ENCODE measurements at places on chromosomes 12 and 14.

GRCh38 chr14:45680531-45680930, 427.5 kb upstream of the MIS18BP1 start:
- no peak for DNase-seq

DNA sequence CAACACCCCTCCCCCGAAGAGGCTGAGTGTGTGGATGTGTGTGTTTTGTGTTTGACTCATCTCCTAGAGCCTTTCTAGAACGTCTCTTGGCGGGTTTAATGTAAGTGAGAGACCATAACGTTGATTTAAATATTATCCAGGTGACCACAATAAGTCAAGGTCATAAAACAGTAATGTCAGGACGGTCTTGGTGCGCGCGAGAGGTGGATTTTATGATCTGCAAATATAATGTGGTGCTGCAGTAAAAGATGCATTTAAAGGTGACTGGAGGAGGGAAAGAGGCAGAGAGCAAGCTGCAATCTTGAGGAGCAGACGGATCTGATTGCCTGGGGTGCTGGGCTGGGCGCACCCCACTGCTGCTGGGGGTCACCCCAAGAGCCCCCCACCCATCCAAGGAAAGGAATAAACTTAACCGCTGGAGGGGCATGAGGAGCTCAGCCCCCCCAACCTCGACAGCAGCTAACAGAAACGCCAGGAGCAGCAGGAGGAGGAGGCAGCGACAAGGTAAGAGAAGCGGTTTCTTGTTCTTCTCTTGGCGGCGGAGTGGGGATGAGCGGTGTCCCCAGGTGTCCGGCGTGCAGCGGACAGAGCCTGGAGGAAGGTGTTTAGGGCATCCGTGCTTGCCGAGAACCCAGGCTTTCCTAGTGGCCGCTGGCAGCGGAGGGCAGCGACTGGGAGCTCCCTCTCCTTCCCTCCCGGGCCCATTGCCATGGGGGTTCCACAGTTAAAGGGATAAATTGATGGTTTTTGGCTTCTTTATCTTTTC, 5.5 kb downstream of the HOXC10 start:
- no peak for DNase-seq

GRCh38 chr14:23041729-23042128, 283 bp upstream of the PSMB11 start:
- DNase-seq = no peak

DNA sequence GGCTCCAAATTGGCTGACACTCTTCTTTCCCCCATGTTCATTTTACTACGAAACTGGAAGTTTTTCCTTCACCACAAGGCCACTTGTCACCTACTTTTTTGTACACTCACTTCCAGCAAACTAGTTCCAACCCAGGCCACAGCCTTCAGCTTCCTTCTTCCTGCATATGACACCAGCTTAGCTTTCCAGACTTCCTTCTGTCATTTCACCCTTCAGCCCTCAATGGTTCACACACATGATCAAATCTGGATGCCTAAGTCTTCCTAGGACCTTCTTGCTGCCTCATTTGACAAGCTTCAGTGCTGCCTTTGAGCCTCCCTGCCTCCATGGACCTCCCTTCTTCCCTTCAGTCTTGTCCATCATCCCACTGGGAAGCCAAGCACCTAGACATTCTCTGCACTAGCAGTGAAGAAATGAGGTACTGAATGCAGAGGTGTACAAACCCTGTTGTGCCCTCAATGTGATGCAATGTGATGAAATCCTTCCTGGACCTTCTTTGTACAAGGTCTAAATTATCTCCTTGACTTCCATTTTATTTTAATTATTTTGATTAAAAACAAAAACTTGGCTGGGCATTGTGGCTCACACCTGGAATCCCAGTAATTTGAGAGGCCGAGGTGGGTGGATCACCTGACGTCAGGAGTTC, 4.3 kb upstream of the REC8 start:
- no peak for DNase-seq

DNA sequence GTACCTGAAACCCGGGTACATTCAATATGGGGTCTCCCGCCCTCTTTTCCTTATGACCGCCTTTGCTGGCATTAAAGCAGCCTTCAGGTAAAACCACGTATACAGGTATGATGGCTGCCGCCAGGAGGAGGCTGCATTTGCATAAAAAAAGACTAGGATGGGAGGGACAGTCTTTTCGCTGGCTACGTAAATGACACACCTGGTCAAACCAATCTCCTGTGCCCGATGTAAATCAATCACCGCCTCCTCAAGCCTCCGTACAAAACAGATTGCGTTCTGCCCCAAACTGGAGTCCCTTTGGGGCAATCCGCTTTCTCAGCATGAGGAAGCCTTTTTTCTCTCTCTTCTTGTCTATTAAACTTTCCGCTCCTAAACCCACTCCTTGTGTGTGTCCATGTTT, 8.1 kb upstream of the ALDH1L2 start:
- no peak for DNase-seq

DNA sequence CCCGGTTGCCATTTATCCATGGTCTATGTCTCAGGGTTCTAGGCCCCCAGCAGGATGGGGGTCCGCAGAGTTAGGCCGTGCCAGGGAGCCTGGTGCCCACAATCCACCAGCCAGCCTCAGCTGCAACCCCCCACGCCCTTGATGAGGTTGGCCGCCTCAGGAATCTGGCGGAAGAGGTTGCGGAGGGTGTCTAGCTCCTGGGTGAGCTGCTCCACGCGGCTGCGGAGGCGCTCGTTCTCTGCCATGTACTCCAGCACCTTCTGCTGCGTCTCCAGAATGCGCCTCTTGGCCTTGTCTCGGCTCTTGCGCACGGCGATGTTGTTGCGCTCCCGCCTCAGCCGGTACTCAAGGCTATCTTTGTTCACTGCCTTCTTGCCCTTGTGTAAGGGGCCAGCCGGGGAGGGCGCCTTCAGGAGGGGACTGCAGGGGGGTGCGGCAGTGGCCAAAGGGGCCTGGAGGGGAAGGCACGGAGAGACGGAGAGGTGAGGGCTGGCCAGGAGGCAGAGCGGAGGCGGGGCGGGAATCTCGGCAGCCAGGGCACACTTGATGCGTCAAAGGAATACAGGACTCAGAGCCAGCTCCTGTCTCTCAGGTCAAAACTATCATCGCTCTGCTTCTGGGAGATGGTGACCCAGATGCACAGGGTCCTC, 1.6 kb downstream of the CEBPE start:
- DNase-seq = no peak

- DNase-seq = no peak
Observed at GRCh38 chr12:82099216-82099615, 259.0 kb downstream of the CCDC59 start.
